ENCODE measurements at places on chromosomes 3 and 15.

DNA sequence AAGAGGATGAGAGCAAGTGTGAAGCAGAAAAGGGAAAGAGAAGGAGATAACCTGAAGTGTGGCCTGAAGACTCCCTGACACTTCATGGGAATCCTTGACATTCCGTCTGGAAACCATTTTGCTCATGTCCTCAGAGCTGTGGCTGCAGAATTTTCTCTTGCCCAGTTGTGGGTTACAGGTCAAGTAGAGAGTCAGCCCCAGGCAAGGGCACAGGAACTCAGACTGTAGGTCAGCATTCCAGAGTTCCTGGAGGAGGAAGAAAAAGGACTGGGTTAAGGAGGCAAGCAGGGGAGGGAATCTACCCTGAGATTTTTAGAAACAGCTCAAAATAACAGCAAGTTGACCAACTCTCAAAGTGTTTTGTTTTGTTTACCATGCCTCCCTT is 4.1 kb upstream of the THSD4 start:
- no peak for DNase-seq

DNA sequence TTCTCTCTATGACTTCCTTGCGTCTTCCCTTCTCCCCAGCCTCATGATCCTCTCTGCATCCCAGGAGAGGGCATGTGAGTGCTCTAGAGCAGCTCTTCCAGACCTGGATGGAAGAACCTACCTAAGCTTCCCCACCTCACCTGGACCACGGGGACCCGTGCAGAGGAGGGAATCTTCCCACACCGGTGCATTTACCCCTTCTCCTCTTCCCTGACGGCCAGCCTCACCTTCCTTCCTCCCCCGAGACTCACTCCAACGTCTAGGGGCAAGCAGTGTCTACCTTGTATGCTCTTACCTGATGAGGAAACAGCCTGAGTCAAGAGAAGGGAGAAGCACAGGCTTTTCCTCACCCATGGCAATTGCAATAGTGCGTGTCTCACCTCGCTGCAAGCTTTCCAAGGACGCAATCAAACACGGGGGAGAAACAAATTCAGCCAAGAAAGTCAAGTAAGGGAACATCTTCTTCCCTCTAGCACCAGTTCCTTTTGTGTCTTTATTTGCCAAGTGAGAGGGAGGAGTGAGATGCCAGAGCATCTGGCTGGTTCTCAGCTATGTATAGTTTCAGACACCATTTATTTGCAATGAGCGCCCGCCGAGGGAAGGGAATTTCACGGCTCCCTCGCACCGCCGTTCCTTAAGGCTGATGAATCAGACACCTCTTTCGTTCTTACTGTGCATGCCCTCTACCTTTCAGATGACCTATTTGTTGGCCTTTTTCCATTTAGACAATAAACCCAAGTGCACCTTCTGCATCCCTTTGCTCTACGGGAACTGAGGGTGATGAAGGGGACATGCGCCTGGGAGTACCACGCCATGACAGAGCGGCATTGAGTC is 1.8 kb upstream of the CCR9 start:
- DNase-seq = no peak

DNA sequence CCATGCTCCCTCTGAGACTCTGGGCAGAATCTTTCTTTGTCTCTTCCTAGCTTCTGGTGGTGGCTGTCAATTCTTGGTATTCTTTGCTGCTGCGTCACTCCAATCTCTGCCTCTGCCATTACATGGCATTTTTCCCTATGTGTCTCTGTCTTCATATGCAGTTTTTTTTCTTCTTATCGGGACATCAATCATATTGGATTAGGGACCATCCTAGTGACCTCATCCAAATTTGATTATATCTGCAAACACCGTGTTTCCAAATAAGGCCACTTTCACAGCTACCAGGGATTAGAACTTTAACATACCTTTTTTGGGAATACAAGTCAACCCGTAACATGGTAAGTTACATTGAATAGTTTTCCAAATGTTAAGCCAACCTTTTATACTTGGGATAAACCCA is 358.2 kb upstream of the FRG2C start:
- DNase-seq = no peak

- DNase-seq = no peak
These were observed 27.6 kb upstream of the ZFAND6 start for GRCh38 chr15:80031841-80032240.

DNA sequence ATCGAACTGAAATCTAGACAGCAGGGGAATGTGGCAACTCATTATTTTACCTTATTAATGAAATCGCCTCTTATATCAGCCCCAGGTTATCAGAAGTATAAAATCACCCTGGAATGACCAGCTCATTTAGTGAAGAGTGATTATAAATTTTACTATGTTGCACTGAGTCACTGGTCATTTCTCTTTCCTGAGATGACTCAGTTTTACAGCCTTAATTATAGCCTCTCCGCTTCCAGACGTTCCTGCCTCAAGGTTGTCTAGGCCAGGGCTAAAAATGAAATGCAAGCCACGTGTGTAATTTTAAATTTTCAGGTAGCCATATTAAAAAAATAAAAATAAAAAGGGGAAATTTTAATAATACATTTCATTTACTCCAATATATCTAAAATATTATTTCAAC is 33.3 kb downstream of the DET1 start:
- no peak for DNase-seq

DNA sequence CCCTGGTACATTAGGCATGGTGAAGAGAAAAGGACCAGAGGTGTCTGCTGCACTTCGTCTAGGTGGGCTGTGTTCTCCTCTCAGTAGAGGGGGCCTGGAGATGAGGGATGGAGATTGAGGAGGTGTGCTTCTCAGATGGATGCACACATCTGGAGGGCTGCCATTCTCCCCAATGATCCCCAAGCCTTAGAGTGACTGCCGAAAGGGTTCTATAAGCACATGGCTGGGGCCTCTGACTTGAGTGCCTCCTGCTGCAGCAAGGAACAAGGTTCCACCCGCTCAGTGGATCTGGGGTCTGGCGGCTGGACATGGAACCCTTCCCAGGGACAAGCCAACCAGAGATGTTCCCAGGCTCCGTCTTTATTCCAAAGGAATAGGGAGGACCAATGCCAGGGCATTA is 66.8 kb downstream of the CPN2 start:
- no peak for DNase-seq

- DNase-seq = no peak
These were observed 598.3 kb upstream of the ZNF385D start for GRCh38 chr3:22349215-22349851.

DNA sequence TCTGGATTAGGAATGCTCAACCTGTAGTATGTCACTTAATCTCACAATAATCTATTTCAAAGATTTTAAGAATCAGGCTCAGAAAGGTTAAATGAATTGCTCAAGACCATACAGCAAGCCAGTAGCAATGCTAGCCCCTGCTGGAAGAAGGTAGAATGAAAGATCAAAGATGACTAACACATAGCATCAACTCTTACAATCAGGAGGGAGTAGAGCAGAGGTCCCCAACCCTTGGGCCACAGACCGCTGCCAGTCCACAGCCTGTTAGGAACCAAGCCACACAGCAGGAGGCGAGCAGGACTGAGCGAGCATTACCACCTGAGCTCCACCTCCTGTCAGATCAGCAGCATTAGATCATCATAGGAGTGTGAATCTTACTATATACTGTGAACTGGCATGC is 15.5 kb upstream of the GATM start:
- no peak for DNase-seq

GRCh38 chr3:22319446-22319845 is 568.4 kb upstream of the ZNF385D start:
- no peak for DNase-seq

DNA sequence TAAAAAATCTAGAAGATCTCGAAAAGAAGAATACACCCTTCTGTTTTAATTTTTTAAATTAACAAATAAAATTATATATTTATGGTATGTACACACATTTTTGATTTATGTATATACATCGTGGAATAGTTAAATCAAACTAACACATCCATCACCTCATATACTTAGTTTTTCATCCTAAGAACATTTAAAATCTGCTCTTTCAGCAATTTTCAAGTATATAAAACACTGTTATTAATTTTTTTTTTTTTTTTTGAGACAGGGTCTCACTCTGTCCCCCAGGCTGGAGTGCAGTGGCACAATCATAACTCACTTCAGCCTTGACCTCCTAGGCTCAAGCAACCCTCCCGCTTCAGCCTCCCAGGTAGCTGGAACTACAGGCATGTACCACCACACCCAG is 32.8 kb upstream of the ACAP2 start:
- DNase-seq = no peak

GRCh38 chr15:57640930-57641682 is 49.4 kb downstream of the MYZAP start:
- no peak for DNase-seq

- DNase-seq = no peak
These were observed 7.7 kb downstream of the IGDCC4 start for GRCh38 chr15:65414841-65415621.

- DNase-seq = no peak
These were observed 55.4 kb downstream of the SUCLG2 start for GRCh38 chr3:67598814-67599556.

GRCh38 chr3:193771653-193772421 is 178.8 kb downstream of the OPA1 start:
- DNase-seq = no peak

DNA sequence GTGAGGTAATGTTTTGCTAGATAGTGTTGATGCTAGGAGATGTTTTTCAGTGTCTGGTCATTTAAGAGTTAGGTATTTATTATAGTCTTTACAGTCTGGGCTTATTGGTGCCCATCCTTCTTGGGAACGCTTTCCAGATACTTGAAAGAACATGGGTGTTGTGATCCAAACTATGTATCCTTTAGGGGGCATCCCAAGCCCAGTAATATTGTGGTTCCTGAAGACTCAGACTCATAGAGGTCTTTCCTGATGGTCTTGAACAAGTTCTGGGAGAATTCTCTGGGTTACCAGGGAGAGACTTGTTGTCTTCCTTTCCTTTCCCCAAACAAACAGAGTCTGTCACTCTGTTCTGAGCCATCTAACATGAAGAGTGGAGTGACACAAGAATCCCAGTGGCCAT is 99.7 kb upstream of the LRRC3B start:
- DNase-seq = no peak

DNA sequence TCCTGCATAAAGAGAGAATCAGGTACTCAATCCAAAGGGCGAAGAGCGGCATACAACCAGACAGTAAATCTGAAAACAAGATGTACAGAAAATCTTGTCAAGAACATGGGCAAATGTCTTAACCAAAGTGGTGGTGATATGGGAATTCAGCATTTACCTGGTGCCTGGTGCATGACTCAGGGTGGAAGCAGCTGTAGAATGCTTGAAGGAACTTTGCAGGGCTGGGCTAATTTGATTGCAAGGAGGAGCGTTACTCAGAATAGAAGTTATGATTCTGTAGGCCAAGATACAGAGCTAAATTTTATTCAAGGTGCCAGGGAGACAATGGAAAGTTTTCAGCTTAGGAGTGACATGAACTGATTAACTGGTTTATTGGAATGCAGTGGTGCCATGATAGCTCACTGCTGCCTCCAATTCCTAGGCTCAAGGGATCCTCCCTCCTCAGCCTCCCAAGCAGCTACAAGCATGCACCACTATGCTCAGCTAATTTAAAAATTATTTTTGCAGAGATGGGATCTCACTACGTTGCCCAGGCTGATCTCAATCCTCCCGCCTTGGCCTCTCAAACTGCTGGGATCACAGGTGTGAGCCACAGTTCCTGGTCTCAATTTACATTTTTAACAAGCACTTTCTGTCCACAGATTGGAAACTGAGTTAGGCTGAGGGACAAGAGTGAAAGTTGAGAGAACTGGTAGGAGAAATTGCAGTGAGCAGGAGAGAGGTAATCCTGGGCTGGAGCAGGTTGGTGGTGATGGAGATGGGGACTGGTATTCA is 91.5 kb upstream of the TBC1D5 start:
- no peak for DNase-seq

- DNase-seq = no peak
These were observed 72.8 kb downstream of the CD200R1L start for GRCh38 chr3:112773864-112774263.

DNA sequence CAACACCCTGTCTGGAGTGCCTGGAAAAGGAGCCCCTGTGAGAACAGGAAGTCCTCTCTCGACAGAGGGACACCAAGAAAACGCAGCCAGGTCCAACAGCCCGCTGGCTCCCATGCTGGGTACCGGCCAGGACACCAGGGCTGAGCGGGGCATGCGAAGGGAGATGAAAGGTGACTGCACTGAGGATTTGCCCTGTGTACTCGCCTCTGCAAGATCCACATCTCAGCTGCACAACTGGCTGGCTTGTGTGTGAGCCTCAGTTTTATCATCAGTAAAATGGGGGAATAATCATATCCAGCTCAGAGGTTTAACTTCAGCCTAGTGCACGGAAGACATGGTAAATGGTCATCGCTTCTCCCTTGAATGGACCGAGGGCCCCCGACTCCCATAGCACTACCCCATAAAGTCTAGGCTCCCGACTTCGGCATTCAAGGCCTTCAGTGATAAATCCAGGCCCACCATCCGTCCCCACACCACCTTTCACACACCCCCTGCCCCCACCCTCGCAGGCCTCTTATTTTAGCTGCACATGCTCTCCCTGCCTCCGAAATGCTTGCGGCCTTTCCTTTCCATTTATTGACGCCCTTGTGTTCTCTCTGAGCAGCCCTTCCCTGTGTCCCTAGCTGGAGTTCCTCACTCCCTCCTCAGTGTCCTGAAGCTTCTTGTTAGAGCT is 15.8 kb downstream of the ISG20 start:
- no peak for DNase-seq

DNA sequence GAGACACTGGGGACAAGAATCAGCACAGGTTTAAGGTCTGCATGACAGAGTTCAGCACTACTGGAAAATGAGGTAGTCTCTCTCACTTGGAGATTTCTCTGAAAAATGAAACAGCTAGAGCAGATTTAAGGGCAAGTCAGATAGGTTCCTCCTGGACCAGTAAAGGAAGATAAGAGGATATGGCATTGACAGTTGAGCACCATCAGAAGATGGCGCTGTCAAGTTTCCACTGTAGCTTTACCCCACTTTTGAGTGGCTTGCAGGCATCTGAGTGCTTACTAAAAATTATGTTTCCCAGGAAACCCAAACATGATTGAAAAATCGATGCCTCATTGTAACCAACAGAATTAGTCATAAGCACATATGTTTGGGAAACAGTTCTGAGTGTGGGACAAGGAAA is 407.2 kb upstream of the UBE2E2 start:
- no peak for DNase-seq
